Activated CD4-positive, alpha-beta T cell treated with anti-CD3 and anti-CD28 coated beads, Interleukin-2, amount 50 U/mL, for 16 hours (primary cell): ENCODE measurements at places on chromosomes 1 and 21.
A peak's percentile ranks its signal among the peaks of the same experiment; 100 is the strongest.

- DNase-seq, result peak; percentile 56
Measured at GRCh38 chr1:159067699-159068621, 8.6 kb downstream of the AIM2 start.

DNA sequence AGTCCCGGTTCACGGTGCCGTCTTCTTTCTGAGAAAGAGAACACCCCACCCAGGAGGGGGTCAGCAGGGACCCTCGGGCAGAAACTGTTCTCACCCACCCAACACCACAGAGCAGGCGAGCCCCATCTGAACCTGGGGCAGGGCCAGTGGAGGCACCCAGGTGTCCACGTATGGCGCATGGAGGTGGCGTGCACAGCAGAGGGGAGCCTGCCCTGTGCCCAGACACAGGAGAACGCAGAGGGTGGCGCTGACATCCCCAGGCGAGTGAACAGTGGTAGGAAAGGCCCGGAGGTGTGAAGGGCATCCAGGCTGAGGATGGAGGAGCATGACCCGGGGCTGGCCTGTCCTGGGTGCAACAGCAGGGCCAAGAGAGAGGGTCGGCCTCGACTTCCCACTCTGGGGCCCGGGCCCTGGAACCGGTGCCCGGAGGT is 91.1 kb downstream of the STUM start:
- DNase-seq, result no peak

GRCh38 chr1:164524810-164525209 is 34.2 kb upstream of the PBX1 start:
- DNase-seq, result no peak

DNA sequence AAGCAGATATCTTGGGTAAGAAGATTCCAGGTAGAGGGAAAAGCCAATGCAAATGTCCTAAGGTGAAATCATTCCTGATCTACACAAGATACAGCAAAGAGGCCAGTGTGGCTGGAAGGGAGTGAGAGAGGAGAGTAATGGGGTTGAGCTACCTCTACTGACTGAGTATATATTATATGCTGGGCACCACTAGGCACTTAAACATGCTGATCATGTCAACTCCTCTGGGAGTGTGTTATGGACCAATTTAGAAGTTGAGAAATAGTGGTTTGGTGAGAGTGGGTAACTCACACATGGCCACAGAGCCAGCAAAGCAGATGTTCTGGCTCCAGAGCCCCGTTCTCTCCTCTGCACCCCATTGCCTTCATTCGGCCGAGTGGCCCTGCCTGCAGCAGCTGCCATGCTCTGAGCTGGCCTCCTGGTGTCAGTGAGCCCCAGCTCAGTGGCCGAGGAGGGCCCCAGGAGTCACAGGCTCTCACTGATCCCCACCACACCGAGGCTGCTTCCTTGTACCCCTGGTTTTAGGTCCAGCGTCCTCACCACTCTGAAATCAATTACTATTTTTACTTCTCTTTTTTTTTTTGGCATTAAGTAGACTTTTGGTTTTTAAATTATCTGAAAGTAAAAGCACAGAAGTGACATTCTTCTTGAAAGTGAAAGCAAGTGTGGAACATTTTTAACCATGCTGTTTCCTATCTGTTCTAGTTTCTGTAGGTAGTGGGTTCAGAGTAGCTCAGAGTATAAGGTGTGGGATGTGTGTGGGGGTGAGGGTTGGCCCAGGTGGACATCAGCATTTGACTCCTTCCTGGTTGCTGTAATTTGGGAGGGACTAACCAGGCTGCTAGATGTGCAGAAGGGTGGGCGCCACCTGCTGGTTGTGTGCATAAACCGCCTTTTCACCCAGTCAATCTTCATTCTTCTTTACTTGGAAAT is 45.8 kb upstream of the CRNN start:
- peak; percentile 80 for DNase-seq

- no peak for DNase-seq
Measured at GRCh38 chr21:46254208-46254975, 25.8 kb upstream of the LSS start.
